H1 (cell line): ENCODE measurements at places on chromosomes 13 and 19. TPM values are rescaled to one million over a fixed set of nuclear protein-coding genes. Genes with fewer than 3 reads are reported as not detected.

GRCh38 chr13:106332621-106333020, 202.8 kb downstream of the EFNB2 start:
- H3K4me1 ChIP-seq, result peaks cover 2% of the 10 kb centered on the region; the same call in 1 of the 2 replicates
- H3K27ac ChIP-seq, result no peak overlapping the region
- H3K36me3 ChIP-seq, result no peaks in the 10 kb centered on the region
- no peak for DNase-seq
- H3K4me3 ChIP-seq, result no peak overlapping the region

RXFP2 gene
- total RNA-seq, result not detected in 2 replicates

- no peaks in the 10 kb centered on the region for H3K36me3 ChIP-seq
- no peak overlapping the region for H3K27ac ChIP-seq
- no peak overlapping the region for H3K4me3 ChIP-seq
- H3K27me3 ChIP-seq, result no peaks in the 10 kb centered on the region
- no peaks in the 10 kb centered on the region for H3K4me1 ChIP-seq
Observed at GRCh38 chr13:30147421-30147820, 159.9 kb downstream of the KATNAL1 start.

DNA sequence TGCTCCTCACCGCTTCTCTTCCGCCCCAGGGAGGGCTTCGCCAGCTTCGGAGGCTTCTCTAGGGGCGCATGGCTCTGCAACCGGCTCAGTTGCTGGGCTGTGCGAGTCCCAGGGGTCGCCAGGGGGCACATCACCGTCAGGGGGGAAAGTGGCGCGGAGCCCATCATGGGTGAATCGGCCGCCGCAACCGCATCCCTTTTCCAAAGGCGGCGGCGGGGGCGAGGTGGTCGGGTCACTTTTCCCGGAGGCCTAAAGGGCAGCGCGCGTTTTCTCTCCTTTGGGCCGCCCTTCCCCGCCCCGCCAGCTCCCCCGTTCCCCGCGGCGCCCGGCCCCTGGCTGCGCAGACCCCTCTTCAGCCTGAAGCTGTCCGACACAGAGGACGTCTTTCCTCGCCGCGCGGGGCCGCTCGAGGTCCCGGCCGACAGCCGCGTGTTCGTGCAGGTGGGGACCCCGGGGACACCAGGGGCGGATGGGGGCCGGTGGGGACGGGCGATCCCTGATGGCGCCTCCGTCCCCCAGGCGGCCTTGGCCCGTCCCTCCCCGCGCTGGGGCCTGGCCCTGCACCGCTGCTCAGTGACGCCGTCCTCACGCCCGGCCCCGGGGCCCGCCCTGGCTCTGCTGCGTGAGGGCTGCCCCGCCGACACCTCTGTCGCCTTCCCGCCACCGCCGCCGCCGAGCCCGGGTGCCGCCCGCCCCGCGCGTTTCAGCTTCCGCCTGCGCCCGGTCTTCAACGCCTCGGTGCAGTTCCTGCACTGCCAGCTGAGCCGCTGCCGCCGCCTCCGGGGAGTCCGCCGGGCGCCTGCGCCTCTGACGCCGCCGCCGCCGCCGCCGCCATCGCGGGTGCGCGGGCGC, 1.7 kb downstream of the TGFBR3L start:
- no peak overlapping the region for H3K27ac ChIP-seq
- peak overlapping the region; percentile 30 for H3K4me3 ChIP-seq
- no peaks in the 10 kb centered on the region for H3K4me1 ChIP-seq
- peak; percentile 80 for DNase-seq
- peaks cover 17% of the 10 kb centered on the region for H3K27me3 ChIP-seq
- H3K36me3 ChIP-seq, result peaks cover 5% of the 10 kb centered on the region; the same call in 1 of the 2 replicates

DNA sequence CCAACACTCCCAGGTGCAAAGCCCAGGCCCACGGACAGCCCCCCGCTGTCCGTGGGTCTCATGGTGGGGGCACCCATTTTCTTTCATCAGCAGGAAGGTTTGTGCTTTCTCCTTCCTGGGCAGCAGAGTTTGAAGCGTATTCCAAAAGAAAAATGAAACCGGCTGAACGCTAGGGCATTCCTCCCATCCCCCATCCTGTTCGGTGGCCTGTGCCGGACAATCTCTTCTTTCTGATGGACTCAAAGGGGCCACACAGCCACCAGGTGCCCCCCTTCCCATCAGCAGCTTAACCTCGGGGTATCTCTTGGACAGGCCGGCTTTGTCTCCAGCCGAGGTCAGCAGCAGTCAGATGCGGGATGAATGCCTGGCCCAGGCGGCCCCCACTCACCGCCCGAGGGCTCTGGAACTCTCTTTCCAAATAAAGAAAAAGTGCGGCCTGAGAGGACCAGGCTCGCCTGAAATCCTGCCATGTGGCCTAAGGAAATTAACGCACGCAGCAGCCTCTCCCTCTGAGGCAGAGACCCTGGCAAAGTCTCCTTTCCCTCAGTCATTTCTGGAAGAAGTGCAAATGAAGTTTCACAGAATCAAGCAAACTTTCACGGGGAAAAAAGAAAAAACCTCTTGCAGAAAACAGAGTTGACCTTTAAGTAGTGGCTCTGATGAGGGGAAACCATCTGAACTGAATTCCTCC, 67.8 kb downstream of the RASA3 start:
- H3K36me3 ChIP-seq, result no peaks in the 10 kb centered on the region
- no peaks in the 10 kb centered on the region for H3K27me3 ChIP-seq
- no peak overlapping the region for H3K4me3 ChIP-seq
- H3K4me1 ChIP-seq, result peaks cover 14% of the 10 kb centered on the region
- H3K27ac ChIP-seq, result no peak overlapping the region

DNA sequence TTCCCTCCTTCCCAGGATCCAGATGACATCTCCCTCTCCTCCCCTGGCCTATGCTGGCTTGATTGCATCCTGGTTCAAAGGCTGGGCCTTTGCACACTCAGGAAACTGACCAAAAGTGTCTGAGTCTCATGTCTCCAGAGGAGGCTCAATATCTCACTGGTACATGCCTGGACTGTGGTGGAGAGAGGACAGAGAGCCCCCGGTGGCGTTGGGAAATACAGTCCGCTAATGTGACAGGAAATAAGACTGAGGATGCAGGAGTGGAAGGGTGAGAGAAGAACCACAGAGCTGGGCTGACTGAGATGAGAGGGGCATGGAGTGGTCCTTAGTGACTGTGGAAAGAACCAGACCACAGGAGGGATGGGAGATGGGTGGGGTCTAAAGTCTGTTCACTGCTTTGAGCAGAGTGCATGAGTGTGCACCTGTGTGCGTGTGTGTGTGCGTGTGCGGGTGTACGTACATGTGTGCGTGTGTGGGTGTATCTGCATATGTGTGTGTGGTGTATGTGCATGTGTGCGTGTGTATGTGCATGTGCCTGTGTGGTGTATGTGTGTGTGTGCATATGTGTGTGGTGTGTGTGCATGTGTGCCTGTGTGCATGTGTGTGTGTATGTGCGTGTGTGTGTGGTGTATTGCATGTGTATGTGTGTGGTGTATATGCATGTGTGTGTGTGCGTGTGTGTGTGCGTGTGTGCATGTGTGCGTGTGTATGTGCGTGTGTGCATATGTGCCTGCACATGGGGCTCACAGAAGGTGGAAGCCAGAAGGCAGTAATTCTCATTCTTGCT, 1.9 kb downstream of the SIGLEC5 start:
- H3K4me1 ChIP-seq, result no peaks in the 10 kb centered on the region
- no peaks in the 10 kb centered on the region for H3K27me3 ChIP-seq
- H3K27ac ChIP-seq, result no peak overlapping the region
- H3K4me3 ChIP-seq, result no peak overlapping the region
- DNase-seq, result no peak

GRCh38 chr13:111486331-111486730, 165.9 kb downstream of the TEX29 start:
- no peak overlapping the region for H3K27ac ChIP-seq
- H3K27me3 ChIP-seq, result no peaks in the 10 kb centered on the region
- H3K4me3 ChIP-seq, result no peak overlapping the region
- no peaks in the 10 kb centered on the region for H3K36me3 ChIP-seq
- no peaks in the 10 kb centered on the region for H3K4me1 ChIP-seq

- no peak overlapping the region for H3K4me3 ChIP-seq
- H3K27me3 ChIP-seq, result no peaks in the 10 kb centered on the region
- no peaks in the 10 kb centered on the region for H3K36me3 ChIP-seq
- no peak for DNase-seq
Observed at GRCh38 chr13:74987124-74987690, 494.8 kb downstream of the TBC1D4 start.

NCCRP1 gene
- total RNA-seq, result 2.8 and 3.2 TPM in 2 replicates

- H3K4me3 ChIP-seq, result no peak overlapping the region
- no peak overlapping the region for H3K27ac ChIP-seq
- no peaks in the 10 kb centered on the region for H3K36me3 ChIP-seq
- no peak for DNase-seq
Observed at GRCh38 chr19:18699403-18700054, 16.0 kb downstream of the CRTC1 start.

NCR1 gene
- total RNA-seq, result 4.6 and 5.1 TPM in 2 replicates

DNA sequence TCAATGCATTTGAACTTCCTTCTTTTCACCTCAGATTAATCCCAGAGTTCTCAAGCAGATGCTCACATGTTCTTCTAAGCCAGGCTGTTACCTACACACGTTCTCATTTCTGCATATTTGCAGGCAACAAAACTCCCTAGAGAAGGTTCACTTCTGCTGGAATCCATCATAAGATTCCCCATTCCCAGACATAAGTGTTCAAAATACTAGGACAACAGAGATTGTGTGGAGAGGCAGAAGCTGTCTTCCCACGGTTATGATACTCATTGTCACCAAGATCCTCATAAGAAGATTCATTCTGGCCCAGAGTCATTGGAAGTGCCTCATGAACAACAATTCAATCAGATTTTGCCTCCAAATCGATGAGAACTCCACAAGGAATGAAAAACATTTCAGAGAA, 931.6 kb upstream of the MIR17HG start:
- no peak overlapping the region for H3K27ac ChIP-seq
- no peaks in the 10 kb centered on the region; the same call in 1 of the 2 replicates for H3K4me1 ChIP-seq
- no peaks in the 10 kb centered on the region for H3K36me3 ChIP-seq
- H3K4me3 ChIP-seq, result no peak overlapping the region

DNA sequence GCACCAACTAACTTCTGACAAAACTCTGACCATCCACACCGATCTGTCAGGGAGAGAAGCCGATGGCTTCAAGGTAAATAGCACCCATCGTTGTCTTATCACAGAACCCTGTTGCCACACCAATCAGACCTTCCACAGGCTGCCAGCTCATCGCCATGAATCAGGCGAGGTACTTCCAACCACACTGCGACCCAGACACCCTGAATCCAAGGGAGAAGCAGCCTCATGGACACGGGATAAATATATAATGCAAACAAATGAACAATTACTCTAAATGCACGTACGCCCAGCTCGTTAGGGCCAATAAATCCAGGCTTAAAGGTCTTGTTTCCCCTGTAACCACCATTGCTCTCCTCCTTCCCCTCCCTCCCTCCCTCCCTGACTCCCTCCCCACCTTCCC, 20.8 kb downstream of the RANBP3 start:
- H3K4me3 ChIP-seq, result no peak overlapping the region
- no peaks in the 10 kb centered on the region for H3K27me3 ChIP-seq
- peaks cover 48% of the 10 kb centered on the region for H3K4me1 ChIP-seq
- no peaks in the 10 kb centered on the region for H3K36me3 ChIP-seq
- H3K27ac ChIP-seq, result no peak overlapping the region

GPC6 gene
- 12.0 and 14.2 TPM in 2 replicates for total RNA-seq

DNA sequence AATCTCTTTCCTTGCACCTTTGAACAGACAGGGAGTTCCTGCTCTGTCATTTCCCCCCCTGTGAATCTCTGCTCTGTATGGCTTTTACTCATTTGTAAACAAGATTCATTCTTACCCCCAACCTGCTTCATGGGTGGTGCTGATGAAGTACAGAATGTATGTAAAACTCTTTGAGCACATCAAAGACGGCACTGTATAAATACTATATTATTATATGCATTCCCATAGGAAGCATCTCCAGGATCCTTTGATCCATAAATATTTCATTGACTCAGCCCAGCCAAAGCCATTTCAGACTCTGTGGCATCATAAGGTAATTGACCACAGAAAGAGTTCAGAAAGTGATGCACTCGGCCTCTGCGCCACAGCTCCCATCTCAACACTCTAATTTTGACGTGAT, 208.7 kb downstream of the EFNB2 start:
- H3K36me3 ChIP-seq, result no peaks in the 10 kb centered on the region
- H3K27me3 ChIP-seq, result no peaks in the 10 kb centered on the region
- no peaks in the 10 kb centered on the region for H3K4me1 ChIP-seq
- H3K4me3 ChIP-seq, result no peak overlapping the region

- no peak for DNase-seq
- peaks cover 13% of the 10 kb centered on the region for H3K4me1 ChIP-seq
- H3K27ac ChIP-seq, result no peak overlapping the region
- peaks cover 40% of the 10 kb centered on the region for H3K27me3 ChIP-seq
- H3K36me3 ChIP-seq, result peaks cover 5% of the 10 kb centered on the region; the same call in 1 of the 2 replicates
Observed at GRCh38 chr19:2477141-2477710, 1.3 kb downstream of the GADD45B start.

DNA sequence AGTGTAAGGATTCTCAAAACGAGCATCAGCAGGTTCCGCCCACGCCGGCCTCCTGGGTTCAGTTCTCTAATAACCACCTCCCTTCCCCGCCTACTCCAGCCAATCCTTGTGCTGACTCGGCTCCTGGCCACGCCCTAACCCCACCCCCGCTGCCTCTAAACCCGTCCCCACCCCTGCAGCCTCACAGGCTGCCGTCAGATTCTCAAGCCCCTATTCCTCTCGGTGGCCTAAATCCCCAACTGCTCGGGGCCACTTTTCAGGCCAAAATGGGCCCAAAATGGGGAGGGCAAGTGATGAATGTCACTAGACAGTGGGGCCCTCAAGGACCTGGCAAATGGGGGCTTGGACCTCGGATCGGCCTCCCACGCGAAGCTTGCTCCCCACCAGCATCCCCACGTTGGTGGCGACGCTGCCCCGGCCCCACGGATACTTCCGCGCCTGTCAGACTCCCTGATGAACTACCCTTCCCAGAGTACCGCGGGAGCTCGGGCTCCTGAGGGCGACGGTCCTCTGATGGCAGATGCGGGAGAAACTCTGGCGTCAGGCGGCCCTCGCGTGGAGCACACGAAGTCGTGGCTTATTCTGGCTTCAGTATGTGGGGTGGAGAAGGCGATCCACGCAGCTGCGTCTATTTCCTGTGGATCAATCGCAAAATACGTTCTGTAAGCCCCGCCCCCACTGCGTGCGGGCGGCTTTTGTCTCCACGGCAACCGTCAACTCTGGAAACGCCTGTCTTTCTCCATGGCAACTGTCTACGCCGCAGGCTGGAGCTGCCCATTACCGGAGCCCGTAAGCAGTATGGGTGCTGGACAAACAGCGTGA, 24.8 kb downstream of the ZNF473 start:
- H3K4me3 ChIP-seq, result peak overlapping the region; percentile 31; the same call in 1 of the 2 replicates
- H3K4me1 ChIP-seq, result no peaks in the 10 kb centered on the region
- peaks cover 26% of the 10 kb centered on the region for H3K36me3 ChIP-seq
- DNase-seq, result no peak
- no peaks in the 10 kb centered on the region for H3K27me3 ChIP-seq
- no peak overlapping the region for H3K27ac ChIP-seq

- DNase-seq, result no peak
- no peaks in the 10 kb centered on the region for H3K27me3 ChIP-seq
- no peak overlapping the region for H3K4me3 ChIP-seq
- no peaks in the 10 kb centered on the region for H3K36me3 ChIP-seq
Observed at GRCh38 chr13:41934994-41935393, 25.9 kb downstream of the VWA8 start.
